ENCODE measurements at places on chromosomes 1 and 21.
A peak's percentile ranks its signal among the peaks of the same experiment; 100 is the strongest.

DNA sequence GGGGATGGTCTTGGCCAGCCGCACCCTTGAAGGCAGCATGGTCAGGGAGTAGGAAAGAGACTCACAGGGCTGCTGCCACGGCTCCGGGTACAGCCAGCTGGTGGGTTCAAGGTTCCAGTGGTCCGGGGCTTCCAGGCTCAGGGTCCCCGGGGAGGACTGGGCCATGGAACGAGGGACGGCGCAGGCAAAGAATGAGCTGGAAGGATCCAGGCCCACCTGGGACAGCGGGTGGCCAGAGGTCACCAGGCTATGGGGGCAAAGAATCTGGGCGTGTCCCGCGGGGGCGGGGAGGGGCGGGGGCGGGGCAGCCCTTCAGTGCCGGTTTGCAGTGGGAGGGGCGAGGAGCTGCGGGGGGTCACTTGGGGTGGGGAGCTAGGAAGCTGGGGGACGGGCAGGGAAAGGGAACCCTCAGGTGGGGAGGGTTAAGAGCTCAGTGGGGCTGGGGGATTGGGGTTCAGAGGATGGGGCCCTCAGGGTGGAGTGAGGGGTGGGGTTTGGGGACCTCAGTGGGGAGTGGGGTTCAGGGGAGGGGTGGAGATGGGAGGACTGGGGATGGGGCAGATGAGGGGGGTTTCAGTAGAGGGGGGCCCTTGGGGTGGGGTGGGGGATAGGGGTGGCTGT lies at the start of gene DNMT3L:
TSS of gene DNMT3L (minus strand) at position 223 of the 621 bp plus-strand sequence. CDS start 638 bp downstream, outside the sequence.
- DNase-seq = no peak

DNA sequence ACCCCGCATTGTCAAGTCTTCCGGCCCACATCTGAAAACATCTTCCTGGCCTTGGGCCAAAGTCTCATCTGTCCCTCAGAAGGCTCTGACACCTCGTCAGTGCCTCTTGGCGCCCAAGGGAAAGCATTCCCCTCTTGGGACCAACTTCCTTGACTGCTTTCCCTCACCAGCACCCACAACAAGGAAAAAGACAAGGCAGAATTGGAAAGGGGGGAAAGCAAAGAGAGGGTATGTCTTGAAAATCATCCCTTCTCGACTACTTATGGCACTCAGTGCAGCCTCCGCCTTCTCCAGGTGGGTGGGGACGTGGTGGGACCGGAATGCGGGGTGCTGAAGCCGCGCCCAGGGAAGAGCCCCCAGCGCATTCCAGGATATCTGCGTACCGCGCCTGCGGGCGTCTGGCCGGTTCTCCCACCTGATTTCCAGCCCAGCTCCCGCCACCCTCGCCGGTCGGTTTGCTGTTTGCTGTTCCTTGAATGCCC lies 554 bp upstream of the SLC39A1 start:
- no peak for DNase-seq

- DNase-seq = no peak
These were observed 9.8 kb downstream of the C1orf35 start for GRCh38 chr1:228093050-228093906.

DNA sequence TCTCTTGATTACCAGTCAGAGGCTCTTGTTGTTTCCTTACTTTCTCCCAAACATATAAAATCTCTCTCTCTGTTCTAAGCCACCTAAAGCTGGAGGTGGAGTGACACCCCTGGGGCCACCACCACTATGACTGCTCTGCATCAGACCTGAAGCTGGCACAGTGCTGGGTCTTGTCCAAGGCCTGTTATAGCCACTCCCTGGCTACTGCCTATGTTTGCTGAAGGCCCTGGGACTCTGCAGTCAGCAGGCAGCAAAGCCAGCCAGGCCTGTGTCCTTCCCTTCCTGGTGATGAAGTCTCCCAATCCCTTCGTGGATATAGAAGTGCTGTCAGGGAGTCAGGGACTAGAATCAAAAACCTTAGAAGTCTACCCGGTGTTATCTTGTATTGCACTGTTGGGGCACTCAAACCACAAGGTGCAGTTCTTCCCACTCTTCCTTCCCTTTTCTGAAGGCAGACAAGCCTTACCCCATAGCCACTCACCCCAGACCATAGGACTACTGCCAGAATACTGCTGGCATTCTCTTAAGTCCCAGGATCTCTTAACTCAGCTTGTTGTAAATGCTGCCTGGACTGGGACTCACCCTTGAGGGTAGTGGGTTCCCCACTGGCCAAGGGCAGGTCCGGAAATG lies 103.1 kb downstream of the RPS6KC1 start:
- DNase-seq = no peak

DNA sequence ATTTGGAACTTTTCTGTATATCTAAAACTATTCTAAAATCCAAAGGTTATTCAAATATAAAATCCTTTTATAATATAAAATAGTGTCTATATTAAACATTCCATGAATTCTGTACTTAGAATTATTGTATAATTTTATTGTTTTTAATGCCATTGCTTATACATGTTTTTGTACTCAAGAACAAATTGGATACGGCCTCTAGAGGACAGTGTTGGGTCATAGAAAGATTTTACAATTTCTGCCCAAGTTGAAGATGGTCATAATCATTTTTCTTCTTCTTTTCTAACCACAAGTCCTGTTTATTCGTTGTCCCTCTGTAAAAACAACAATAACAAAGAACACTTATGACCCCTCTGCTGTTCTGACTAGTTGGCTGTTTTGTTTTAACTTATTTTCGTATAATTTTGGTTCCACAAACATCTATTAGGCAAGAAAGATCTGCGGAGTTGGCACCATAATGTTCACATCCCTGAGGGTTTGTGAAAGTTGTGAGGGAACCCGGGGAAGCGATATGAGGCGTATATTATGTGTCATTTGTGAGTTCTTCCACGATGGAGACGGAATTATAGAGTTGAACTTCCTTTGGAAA lies 75.7 kb upstream of the KIF26B start:
- no peak for DNase-seq

- no peak for DNase-seq
These were observed 173.9 kb downstream of the DUSP10 start for GRCh38 chr1:221567859-221568507.

DNA sequence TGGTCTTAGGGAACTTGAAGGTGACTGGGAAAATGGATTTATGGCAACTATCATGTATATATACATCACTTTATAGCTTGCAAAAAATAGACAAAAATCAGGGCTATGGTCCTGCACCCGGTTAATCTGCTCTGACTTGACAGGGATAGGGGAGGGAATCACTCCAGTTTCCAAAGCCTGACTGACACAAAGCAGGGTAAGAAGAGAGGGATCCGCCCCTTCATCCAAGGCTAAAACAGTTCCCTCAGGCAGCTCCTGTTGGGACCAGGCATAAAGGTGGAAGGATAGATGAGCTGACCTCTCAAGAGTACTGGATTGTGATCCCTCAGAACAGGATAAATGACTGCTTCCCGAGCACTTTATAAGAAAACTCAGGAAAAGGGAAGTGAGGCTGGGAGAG lies 1.4 kb downstream of the PBXIP1 start:
- DNase-seq = peak; percentile 38

- peak; percentile 88 for DNase-seq
These were observed 22.6 kb downstream of the BTG2 start for GRCh38 chr1:203327684-203328457.

DNA sequence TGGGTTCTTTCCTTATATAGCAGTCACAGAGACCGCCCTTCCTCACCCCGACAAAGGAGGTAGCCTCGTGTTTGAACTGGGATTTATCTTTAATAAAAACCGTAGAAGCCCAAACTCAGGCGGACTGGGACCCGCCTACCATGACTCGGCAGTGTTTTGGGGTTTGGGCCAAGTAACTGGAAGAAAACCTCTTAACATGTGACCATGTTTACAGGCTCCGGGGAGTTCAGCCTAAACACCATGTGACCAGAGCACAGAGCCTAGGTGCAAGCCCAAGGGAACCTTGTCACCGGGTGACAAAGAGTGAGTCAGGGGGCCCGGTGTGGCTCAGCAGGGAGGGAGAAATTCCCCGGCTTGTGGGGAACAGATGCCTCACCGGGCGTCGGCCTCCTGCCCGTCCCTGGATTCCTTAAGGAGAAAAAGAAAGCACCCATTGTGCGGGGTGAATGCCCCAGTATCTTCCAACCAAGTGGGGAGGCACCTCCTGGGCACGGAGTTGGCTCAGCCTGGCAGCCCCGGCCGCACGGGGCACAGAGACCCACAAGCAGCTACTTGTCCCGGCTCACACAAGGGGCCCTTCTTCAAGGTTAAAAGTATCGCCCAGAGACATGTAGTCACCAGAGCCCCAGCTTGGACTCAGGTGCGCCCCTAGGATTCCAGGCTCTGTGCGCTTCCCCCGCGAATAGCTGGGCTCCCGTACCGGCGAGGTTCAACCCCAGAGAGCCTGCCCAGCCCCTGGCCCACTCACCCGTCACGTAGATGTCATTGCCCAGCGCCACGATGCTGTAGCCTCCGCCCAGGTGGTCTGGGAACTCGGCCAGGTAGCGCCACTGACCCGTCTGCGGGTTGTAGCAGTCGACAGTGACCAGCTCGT lies 1.4 kb downstream of the KLHL21 start:
- peak; percentile 80 for DNase-seq

DNA sequence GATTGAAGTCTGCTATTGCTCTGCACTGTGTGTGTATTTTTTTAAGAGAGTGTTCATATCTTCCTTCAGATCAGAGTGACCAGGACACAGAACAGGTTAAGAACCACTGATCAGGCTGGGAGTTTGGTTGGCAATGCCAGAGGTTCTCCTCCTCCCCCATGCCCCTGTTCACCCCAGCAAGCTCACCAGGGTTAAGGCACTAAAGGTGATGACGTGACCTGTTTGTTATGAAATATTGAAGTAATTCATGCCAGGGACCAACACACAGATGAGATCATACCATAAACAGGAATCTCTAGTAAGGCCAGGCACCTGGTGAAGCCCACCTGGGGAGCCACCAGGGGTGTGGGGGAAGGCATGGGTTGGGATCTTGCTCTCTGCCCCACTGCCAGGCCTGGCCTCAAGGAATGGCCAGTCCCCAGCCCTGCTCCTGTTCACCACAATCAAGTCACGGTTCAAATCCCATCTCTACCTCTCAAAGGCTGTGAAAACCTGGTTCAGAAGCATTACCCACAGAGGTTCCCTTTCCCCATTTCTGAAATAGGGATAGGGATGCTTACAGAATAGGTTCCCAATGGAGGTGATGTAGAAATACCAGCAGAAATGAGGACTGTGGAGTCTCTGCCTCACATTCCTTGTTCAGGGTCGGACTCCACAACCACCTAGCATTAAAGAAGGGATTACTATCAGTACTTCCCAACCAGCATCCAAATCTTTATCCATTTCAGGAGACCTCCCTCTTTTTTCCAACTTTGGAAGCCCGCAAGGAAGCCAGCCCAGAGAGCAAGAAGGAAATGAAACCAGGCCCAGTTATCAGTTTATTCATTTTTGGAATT lies 2.4 kb downstream of the ID3 start:
- DNase-seq = no peak

- no peak for DNase-seq
These were observed 12.5 kb downstream of the SLX9 start for GRCh38 chr21:44952116-44952928.
